ENCODE measurements at places on chromosomes 16 and 17.

- DNase-seq = no peak
These were observed 209.9 kb downstream of the PRKCB start for GRCh38 chr16:24045641-24046040.

GRCh38 chr16:65698791-65699321 is 577.0 kb upstream of the CDH11 start:
- no peak for DNase-seq

- DNase-seq = no peak
These were observed 4.1 kb downstream of the INPP5K start for GRCh38 chr17:1512351-1512750.

- DNase-seq = no peak
These were observed 53.1 kb downstream of the VPS53 start for GRCh38 chr17:661509-661908.

DNA sequence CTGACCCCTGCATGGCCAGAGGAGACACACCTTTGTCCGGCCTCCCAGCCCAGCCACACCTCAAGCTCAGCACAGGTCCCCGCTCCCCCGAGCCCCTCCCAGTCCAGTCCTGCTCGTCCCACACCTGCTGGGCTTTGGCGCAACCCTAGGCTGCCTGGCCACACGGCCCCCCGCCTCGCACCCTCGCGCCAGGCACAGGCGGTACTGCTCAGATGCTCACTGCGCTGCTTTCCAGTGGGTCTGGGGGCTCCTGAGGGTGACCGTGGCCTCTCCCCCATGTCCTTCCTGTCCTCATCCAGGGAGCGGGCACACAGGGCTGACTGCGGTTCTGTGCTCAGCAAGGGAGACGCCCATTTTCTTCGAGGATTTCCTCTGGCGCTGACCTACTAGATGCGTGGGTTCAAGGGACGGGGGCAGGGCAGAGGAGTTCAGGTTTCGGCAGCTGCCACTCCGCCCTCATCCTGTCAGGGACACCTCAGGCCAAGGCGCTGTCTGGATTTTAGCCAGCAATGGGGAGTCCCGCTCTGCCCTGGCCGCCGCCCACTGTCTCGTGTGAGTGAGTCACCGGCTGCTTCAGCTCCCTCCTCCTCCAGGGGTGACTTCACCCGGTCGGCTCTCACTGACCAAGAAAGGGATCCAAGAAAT is 118.0 kb upstream of the ZNF469 start:
- peak; percentile 70 for DNase-seq

GRCh38 chr16:46857368-46857945 is 26.5 kb upstream of the C16orf87 start:
- peak; percentile 47 for DNase-seq

DNA sequence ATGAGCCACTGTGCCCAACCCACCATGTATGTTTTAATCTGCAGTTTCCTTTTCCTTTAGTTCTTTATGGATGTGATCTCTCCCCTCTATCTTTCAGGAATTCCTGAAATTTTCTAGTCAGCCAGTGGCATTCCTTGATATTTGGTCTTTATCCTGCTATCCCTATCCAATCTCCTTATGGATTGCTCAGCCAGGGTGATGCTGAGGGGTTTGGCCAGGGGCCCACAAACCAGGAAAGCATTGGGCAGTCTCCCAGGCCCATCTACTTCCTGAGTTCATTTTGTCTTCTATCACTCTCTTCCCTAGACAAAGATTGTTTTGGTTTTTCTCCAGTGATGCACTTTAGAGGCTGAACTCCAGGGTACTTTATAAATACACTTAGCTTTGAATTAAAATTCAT is 115.9 kb downstream of the KATNIP start:
- DNase-seq = no peak

- no peak for DNase-seq
These were observed 22.4 kb downstream of the MIS12 start for GRCh38 chr17:5508810-5509209.

DNA sequence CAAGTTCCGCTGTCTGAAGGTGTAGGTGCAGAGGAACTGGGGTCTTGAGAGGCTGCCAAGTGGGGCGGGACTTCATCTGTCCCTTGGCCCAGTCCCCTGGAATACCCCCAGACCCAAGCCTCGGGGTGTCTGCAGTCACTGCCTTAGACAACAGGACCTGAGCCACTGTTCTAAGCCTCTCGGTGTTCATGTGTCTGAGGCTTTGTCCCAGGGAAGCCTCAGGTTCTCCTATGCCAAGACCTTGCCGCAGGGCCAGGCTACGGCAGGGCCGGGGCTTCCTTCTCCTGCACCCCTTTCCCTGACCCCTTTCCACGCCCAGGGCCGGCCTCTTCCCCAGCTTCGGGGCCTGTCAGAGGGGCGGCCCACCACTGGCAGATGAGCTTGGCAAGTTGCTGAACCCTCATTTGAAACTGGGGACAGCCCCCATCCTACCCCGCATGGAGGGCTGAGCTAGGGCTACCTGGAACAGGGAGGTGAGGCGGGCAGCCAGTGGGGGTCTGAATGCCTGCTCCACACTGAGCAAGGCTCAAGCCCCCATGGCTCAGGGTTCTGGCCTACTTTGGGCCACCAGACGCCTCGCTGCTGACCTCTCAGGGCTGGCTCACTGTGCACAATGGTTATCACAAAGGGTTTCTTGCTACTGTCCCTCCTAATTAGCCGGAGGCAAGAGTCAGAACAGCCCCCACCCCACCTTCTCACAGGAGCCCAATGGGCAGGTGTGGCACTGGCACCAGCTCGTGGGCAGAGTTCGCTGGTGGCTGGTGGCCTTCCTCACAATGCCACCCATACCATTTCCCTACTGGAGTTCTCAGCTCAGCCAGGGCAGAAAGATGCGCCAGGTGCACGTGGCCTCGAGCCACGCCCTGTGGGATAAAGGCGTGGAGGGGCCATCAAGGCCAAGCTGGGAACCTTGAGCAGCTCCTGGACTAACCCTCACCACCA is 7.1 kb downstream of the LITAFD start:
- DNase-seq = no peak

GRCh38 chr17:33233811-33234177 is 59.3 kb downstream of the ASIC2 start:
- DNase-seq = no peak

- DNase-seq = no peak
These were observed 2.6 kb downstream of the FOXF1 start for GRCh38 chr16:86512860-86513470.

DNA sequence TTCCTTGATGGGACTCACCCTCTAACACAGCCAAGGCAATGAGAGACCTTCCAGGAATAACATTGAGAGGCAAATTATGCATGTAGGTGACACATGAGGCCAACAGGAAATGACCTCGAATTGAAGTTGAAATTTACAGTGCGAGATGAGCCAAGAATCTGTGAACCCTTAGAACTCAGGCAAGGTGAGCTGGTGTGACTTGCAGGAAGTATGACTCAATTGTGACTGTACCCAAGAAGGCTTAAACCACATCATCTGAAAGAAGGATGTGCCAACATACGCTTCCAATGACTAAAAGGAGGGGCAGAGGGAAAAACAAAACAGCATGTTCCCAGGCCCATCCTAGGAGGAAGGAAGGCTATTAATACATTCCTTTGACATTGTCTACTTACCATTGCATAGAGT is 44.8 kb downstream of the PITPNC1 start:
- peak; percentile 42 for DNase-seq

DNA sequence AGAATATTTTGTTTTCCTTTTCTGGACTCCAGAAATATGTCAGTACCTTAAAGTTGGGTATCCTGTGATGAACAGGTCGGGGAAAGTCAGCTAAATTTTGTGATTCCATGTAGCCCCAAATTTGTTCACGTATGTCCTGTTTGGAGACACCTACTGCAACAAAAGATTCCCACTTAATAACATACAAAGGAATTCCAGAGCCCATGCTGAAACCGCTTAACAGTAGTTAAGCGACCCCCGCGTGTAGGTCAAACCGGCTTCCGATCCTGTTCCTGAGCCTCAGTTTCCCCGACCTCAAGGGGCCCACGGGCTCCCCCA is 477 bp downstream of the MTHFSD start:
- no peak for DNase-seq

DNA sequence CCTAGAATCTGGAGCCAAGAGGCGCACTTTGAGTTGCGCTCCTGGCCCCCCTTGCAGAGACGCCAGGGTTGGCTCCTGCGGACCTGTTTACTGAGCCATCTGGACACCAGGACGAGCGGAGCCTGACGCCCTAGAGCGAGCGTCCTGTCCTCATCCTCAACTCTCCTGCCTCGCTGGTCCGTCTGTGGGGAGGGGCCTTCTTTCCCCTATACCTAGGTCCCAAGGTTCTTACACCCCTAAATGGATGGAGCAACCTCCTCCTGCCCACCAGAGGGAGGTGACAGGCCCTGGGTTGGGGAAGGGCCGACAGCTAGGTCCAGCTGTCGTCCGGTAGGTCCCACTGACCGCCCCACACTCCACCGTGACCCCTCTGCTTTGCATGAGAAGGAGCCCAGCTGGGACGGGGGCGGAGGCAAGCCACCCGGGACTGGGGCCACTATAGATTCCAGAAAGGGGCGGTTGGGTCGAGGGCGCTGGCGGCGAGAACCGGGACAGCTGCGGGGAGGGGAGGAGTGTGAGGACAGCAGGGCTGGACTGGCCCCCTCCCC is 3.1 kb upstream of the LHX1 start:
- no peak for DNase-seq

- no peak for DNase-seq
These were observed 1.3 kb upstream of the NXPH3 start for GRCh38 chr17:49574323-49574781.

DNA sequence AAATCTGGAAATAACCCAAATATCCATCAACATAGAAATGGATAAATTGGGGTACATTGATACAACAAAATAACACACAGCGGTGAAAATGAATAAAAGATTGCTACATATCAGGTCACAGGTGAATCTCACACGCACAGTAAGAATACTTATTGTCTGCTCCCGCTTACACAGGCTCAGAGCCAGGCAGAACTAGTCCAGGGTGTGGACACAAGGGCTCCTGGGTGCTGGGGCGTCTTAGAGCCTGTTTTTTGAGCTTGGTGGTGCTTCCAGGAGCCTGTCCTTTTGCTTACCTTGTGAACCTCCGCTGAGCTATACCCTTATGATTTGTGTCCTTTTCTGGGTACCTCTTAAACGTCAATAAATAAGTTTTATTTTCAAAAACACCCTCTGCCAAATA is 19.8 kb upstream of the C16orf74 start:
- DNase-seq = no peak

DNA sequence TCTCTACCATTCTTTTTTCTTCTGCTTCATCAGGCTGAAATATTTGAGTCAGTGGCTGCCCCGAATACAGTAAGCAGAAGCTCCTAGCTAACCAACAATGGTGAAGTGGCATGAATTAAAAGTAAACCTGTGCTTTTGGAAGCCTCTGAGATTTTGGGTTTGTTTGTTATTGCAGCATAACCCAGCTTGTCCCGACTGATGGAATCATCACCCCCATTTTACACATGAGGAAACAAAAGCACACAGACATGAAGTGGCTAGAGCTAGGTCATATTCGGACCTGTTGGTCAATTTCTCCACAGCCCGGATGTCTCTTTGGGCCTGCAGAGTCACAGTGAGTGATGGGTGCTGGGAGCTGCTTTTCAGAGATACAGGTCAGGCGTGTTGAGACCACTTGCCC is 39.4 kb downstream of the IRX5 start:
- no peak for DNase-seq

DNA sequence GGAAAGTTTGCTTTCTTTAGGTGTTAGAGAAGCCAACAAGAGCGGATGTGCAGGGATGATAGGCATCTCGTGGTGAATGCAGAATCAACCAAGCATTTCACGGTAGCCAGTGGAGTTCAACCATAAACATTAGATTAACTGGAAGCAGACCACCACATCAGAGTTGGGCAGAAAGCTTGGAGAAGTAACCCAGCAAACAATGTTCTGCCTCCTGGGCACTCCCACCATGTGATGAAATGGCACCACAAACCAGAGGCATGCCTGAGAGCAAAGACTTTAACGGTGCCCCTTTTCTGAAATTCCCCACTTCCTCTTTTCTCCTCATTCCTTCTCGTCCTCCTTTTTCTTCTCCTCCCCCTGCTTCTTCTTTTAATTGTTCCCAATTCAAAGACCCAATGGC is 193.5 kb upstream of the ANKFN1 start:
- no peak for DNase-seq

- DNase-seq = no peak
These were observed 21.6 kb upstream of the ADCY7 start for GRCh38 chr16:50244504-50245416.

- no peak for DNase-seq
These were observed 741.1 kb downstream of the CDH11 start for GRCh38 chr16:64380751-64381150.

- DNase-seq = no peak
These were observed 8.2 kb downstream of the CREBBP start for GRCh38 chr16:3872216-3872895.

DNA sequence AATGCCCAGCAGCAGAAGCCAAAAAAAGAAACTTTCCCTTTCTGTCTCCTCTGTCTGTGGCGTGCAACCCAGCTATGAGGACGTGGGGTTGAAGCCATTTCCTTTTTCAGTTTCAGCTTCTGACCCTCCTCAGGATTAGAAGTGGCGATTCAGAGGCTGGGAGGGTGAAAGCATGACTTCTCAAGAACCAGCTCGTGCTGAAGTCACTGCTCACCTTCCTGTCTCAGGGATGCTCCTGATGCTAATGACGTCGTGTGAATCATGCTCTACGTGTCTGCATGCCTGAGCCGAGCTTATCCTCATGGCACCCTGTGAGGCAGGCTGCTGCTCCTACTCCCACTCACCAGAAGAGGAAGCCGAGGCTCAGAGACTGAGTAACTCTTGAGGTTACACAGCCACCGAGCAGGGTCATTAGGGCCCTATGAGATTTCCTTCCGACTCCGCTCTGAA is 5.7 kb upstream of the LPO start:
- DNase-seq = peak; percentile 27

DNA sequence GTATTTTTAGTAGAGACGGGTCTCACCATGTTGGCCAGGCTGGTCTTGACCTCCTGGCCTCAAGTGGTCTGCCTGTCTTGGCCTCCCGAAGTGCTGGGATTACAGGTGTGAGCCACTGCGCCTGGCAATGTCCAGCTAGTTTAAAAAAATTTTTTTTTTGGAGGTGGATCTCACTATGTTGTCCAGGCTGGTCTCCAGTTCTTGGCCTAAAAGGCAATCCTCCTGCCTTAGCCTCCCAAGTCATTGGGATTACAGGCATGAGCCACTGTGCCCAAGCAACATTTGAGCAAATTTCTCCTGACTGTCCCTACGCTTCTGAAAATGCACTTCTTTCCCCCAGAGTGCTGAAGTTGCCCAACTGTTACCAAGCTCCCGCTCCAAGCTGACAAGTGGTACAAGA is 8.0 kb downstream of the MAP3K14 start:
- DNase-seq = no peak
